Activated CD8-positive, alpha-beta memory T cell treated with anti-CD3 and anti-CD28 coated beads, Interleukin-2, amount 50 U/mL, for 48 hours (primary cell): ENCODE measurements at places on chromosomes 13 and 19.
A peak's percentile ranks its signal among the peaks of the same experiment; 100 is the strongest.

DNA sequence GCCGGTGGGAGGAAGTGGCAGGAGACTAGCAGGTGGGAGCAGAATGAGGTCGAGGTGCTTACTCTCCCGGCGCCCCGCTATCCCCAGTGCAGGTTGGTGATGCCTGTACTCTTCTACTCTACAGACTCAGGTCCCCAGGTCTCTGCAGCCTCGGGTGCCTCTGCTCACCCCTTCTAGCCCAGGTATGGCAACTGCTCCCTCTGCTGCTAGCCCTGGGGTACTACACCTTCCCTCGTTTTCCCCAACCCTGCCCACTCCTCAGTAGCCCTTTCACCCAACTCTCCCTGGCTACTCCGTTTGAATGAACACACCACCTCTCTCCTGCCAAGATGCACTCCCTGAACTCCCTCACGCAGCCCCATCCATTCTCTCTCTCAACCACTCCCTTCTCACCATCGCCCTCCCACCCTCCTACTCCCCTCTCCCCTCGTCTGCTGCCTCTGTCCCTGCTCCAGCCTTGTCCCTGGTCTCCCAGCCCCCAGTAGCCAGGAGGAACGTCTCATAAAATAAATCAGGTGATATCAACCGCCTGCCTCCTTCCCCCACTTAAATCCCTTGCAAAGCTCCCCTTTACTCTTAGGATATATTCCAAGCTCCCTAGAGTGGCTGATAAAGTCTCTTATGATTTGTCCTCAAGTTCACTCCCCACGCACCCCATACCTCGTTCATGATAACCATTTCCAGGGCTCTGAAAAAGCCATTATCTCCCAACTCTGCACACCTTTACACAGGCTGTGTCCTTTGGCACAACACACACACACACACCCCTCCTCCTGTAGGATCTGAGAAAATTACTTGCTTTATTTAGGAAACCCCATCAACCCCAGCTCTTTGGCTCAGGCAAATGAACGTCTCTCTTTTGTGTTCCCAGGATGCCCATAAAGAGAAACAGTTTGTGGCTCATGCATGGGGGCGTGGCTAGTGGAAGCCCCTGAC, 8.2 kb upstream of the MEIS3 start:
- DNase-seq = peak; percentile 89

DNA sequence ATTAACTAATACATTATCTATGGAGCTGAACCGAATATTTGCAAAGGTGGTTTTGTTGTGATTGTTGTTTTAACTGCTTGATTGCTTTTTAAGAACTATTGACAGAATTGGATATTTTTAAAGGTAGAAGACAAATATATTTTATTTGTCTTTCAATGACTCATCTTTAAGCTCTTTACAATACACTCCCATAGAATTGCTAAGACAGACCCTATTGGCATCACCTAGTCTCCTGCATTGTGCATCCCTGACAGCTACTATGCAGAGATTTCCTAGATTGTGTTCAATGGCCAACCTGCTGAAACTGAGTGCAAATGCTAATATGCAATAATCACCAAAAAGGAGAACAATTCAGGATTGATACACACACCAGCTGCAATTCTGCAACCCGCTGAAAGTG, 19.7 kb upstream of the SCEL start:
- no peak for DNase-seq

DNA sequence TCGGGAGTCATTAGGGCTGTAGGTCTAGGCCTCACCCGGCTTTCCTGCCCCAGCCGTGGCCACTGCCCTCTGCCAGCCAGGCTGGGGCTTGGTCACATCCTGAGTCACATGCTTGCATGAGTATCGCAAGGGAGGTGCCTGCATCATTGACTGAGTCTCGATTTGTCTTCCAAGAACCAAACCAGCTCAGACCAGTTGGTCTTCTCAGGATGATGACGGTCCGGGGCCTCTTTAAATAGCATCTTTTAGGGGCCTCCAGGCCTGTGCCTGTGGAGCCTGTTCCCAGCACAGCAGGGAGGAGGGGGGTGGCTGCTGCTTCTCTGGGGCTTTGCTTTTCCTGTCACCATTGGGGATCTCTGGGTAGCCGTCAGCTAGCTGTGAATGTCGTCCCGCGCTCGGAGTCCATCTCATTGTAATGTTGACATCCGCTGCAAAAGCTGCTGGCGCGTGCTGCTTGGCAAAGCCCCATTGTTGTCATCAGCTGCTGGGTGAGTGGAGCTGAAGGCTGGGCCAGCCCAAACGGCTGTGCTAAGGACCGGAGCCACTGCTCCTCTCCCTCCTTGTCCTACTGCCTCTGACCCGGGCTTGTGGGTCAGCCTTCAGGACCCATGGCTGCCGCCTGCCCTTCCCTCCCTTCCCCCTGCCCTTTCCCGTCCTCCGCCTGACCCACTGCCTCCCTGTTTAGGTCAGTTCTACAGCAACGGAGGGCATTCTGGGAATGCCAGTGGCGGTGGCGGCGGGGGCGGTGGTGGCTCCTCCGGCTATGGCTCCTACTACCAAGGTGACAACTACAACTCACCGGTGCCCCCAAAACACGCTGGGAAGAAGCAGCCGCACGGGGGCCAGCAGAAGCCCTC, 14.3 kb upstream of the QTRT1 start:
- DNase-seq = peak; percentile 56

DNA sequence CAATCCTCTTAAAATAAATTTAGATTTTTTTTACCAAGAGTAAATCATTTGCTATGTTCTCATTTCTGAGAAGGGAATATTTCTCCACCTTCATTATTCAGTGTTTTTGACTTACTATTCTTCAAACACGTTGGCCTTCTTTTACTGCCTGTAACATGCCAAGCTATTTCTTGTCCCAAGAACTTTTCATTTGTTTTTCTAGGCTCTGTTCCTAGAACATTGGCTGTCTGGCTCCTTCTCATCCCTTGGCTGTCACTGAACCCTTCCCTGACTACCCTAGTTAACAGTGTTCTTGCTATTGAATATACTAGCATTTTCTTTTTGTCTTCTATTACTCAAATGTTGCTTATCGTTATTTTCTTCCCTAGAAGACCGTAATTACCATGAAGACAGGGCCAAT, 248.1 kb downstream of the ITGBL1 start:
- no peak for DNase-seq

- no peak for DNase-seq
Observed at GRCh38 chr13:34842466-34842865, 99.6 kb upstream of the NBEA start.

DNA sequence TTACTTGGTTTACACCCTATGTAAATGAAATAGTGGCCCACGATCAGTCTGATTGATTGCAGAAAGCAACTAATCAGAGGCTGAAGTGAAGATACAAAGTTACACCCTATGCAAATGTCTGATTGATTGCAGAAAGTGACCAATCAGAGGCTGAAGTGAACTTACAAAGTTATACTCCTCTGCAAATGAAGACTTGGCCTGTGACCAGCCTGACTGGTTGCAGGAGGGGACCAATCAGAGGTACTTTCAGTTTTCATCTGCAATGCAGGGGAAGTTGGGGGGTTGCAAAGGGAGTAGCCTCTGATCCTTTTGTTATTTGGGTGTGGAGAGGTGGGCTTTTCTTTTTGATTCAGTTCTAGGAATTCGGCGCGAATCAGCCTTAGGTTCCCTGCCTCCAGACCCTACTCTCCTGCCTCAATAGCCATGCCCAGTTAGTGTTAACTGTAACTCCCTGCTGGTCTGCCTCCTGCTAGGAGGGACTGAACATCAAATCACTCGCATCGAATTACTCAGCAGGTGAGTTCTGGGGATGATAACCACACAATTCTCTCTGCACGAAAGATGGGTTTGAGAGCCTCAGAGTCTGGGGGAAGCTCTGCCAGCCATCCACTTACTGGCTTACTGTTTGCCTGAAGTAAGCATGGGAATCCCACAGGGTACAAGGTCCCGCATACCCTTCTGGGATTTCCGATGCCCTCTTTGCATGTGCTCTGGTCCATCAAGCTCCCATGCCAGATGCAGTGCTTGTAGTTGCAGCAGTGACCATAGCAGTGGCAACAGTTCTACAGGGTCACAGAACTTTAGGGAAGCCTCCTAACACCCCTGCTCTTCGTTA, 7.5 kb downstream of the ARL11 start:
- no peak for DNase-seq

GRCh38 chr19:41929536-41930071, 1.4 kb upstream of the ERFL start:
- no peak for DNase-seq

DNA sequence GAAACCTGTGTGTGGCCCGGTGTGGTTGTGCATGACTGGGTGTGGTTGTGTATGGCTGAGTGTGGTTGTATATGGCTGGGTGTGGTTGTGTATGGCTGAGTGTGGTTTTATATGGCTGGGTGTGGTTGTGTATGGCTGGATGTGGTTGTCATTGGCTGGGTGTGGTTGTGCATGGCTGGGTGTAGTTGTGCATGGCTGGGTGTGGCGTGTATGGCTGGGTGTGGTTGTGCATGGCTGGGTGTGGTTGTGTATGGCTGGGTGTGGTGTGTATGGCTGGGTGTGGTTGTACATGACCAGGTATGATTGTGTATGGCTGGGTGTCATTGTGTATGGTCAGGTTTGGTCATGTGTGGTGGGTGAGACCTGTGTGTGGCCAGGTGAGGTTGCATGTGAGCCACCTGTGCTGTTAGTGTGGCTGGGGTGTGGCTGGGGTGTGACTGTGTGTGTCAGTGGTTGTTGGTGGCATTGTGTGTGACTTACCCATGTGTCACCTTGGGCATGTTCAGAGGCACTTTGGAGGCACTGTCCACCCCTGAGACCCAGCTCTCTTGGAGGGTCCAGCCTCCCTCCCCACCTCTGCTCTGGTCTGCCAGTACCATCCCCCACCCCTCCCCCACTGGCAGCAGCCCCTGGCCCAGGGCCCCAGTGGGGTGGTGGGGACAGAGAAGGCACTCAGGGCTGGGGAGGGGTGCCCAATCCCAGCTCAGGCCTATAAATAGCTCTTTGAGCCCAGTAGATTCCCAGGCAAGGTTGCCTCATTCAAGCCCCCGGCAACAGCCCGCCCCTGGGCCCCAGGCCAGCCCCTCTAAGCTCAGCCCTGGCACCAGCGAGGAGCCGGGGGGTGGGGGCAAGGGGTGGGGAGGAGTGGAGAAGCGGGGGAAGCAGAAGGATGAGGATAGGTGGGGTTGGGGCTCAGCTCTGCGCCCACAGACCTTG, 3.9 kb upstream of the NCAN start:
- no peak for DNase-seq

- DNase-seq = no peak
Observed at GRCh38 chr13:29817604-29818378, 32.6 kb downstream of the UBL3 start.

- DNase-seq = no peak
Observed at GRCh38 chr19:36072081-36072480, 17.4 kb downstream of the WDR62 start.

DNA sequence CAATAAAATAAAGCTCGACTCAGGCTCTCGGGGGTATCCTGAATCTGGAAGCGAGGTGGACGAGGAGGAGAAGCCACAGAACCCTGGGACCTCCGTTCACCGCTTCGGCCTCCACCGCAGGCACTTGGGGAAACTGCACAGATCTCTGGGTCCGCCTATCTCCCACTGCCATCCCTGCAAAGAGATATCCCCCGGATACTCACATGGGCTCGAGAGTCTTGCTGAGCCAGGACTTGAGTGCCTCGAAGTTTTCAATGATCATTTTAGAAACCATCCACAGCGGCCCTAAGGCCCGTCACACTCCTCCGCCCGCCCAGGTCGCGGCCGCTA, 589 bp downstream of the RBM26 start:
- DNase-seq = no peak
